ENCODE measurements at places on chromosomes 6 and 20.

DNA sequence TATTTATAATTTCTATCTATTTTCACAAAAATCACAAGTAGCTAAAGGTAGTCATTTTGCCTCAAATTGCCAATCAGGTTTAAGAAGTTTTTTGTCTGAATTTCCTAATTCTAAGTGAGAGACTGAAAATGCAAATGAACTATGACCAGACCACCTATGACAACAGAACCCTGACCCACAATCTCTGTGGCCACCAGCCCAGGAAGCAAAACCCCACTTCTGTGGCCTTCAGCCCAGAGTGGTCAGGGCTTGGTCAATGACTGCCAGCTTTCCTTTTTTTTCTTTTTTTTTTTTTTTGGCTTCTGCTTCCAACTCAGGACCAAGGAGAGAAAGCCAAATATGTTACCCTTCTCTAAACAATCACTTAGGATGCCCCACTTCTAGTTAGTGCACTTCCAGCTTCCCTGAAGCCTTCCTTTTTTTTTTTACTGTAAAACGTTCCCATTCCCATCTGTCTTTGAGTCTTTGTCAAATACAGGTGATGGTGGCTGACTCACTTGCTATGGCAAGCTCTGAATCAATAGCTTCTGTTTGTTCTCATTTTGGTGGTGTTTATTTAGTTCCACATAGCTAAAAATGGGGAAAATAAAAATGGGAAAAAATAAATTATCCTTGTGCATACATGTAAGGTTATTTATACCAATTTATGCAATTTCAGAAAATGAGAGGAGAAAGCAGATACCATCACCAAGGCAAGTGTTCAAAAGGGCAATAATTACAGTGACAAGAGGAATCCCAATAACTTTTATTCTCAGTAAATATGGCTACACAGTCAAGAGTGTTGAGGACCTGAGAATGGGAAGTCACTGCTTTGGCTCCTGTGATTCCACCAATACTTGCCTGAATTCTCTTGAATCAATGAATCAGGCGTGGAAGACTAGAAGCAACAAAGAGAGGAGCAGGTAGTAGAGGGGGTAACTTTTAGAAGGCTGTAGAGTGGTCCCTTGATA lies 170.3 kb upstream of the PDE7B start:
- no peak for DNase-seq

DNA sequence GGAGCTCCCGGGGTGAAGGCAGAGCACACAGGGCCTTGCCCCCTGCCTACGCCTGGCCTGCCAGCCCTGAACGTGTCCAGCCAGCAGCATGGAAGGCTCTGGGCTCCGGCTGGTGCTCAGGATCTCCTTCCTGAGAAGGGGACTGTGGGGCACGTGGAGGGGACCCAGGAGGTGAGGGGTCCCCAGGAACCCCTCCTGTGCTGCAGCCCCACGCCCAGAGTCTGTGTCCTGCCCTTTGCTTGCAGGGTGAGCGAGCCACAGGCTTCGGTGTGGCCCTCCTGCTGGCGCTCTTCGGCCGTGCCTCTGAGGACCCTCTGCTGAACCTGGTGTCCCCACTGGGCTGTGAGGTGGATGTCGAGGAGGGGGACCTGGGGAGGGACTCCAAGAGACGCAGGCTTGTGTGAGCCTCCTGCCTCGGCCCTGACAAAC lies 22.3 kb downstream of the NPEPL1 start:
- no peak for DNase-seq

DNA sequence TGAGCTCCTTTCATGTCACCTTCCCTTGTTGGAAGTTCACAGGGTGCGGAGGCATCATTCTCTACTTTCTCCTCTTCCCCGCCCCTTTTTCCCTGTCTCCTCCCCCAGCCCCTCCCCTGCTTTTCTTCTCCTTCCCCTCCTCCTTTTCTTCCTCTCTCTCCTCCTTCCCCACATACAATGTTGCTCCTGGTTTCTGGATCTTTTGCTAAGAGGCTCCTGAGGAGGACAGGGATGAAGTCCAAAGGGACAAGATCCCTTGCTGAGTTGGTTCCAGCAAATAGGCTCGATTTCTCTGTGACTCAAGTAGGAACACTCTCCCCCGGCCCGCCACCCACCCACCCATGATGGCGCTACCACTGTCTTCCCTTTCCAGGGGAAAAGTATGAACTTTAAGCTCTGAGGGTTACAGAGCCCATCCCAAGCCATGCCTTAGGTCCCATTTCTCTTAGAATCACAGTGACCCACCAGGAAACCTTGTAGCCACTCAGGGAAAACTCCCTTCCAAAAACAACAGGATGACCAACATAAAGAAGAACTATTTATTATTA lies 852 bp upstream of the TFEB start:
- no peak for DNase-seq

DNA sequence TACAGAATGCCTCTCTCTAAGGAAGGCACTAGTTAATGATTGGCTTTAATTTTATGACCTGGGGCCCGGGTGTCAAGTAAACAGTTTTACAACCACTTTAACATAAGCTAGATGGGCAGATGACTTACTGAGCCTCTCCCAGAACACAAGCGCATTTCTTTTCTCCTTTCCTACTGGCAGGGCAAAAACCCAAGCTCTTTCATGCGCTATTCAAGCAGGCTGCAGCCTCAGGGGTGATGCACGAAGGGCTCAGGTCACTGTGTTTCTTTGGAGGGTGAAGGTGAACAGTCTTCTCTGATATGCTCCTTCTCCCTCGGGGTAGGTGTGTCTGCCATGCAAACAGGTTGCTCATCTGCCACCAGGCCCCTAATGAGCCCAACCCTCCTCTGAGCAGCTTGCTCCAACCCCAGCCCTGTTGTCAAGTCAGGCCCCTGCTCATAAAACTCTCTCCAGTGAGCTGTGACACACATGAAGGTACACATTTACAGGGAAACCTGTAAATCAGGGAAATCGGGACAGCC lies 73.5 kb upstream of the CDH4 start:
- no peak for DNase-seq

- DNase-seq, result no peak
Observed at GRCh38 chr6:41940759-41941279, 789 bp downstream of the CCND3 start.

Data from stimulated activated CD8-positive, alpha-beta memory T cell treated with anti-CD3 and anti-CD28 coated beads, Interleukin-15, amount 100 ng/mL, for 48 hours (primary cell).